ENCODE measurements at places on chromosomes 3 and 15.

DNA sequence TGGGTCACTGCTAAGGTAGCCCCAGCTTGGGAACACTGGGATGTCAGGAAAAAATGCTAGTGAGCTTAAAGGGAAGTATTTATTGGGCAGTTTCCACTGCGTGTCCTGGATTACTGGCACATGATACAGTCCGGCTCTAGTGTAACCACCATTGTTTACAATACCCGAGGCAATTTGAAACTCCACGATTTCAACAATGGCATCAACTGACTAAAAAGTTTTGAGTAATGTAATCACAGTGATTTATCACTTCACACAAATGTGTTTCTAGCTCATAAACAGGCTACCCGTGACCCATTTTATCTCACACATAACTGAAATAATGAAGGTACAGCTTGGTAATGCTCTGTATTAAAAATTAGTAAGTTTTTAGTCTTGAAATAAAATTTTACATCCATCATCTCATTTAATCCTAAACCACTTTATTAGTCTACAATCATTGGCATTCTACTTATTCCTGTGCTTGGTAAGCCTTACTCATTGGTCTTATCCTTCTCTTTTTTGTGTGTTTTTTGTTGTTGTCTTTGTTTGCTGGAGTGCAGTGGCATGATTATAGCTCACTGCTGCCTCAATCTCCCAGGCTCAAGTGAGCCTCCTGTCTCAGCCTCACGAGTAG, 7.6 kb downstream of the ZMAT3 start:
- no peak for DNase-seq

DNA sequence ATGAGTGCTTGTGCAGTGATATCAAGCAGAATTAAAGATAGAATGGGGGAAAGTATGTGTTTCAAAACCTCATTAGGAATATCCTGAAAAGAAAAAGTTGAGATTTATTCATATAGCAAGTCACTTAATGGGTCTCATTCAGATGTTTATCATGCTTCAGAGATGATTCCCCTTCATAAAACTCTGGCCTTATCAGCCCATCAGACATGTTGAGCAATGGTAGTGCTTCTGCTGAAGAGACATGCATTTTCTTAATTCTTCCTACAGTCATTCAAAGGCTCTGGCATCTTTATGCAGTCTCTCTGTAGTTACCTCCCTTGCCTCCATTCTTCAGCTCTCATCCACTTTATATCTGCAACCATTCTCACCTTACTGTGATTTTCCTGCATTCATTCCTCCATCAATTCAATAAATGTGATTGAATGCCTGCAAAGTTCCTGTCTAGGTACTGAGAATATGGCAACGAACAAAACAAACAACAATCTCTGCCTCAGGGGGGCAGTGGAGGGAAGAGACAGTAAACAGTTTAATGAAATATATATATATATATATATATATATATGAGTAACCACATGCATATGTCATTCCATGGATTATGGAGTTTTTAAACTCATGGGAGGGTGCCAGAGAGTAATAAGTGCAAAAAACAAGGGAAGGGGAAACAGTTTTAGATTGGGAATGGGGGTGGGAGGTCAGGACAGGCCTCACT, 138.5 kb downstream of the NECTIN3 start:
- DNase-seq: peak; percentile 5

- no peak for DNase-seq
Measured at GRCh38 chr3:51680663-51681230, 9.7 kb downstream of the TEX264 start.

DNA sequence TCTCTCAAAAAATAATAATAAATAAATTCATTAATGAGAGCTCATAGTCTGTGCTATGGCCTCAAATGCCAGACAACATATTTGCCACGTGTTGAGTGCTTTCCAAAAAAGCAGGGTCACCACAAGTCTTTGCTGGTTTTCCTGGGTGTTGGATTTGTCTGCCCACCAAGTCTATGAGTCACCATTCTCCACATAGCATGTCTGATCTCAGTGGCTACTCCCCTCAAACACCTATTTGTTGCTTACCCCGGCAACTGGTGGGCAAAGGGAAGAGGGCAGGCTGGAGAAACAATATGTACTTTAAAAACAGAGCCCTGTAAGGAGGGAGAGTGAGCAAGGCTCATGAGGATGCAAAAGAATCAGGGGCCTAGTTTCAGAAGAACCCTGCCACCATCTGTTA, 120.0 kb upstream of the ARRDC4 start:
- DNase-seq: no peak

GRCh38 chr3:11718637-11719405, 75.1 kb upstream of the VGLL4 start:
- DNase-seq: no peak

GRCh38 chr3:147872568-147872967, 463.4 kb downstream of the ZIC1 start:
- no peak for DNase-seq

DNA sequence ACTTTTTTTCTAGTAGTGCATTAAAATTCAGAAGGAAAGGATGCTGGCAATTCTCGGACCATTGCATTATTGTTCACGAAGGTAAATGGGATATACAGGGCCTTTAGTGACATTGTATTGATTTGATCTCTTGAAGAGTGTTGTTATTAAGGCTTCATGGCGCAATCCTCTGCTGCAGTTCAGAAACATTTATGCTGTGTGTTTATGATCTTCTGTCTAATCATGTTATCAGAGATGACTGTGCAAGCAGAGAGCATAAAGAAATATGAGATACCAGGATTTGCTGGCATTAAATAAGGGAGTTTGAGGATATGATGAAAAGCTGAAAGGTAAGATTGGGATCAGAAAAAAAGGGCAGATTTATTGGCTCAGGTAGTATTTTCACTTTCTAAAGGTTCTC, 180.6 kb downstream of the EPHA6 start:
- no peak for DNase-seq

GRCh38 chr3:112126511-112126911, 6.5 kb downstream of the GCSAM start:
- peak; percentile 52 for DNase-seq

DNA sequence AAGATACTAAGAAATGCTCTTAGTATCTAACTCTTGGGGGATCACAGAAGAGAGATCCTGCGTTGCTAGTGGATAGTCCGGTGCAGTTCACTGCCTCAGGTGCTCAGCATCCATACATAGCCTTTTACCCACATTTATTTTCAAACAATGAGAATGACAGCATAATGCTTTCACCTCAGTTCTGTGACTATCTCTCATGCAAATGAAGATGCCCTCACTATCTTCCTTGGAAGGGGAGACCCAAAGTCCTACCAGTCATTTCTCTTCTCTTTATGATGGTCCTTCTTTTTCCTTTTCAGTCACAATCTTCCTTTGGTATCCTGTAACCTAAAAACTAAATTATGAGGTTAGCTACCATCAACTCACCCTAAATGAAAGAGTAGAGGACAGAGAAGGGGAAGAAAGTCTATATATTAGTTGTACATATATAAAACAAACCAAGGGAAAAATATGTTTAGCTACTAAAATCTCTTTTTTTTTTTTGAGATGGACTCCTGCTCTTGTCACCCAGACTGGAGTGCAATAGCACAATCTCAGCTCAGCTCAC, 30.9 kb upstream of the SLC28A2 start:
- DNase-seq: no peak

DNA sequence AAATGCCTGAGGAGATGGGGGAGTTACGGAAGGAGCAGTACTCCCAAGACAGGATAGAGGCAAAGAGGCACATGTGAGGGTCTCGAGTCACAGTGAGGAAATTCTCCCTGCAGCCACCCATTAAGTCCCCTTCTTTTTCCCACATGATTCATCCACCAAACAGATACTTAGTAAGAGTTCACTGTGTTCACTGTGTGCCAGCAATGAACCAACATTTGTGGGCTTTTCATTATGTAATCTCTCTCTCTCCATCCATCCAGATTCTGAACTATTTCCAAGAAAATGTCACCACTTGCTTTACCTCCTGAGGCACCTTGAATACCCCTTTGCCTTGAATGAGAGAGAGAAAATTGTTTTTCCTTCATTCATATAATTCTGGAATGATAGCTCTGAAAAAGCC, 24.6 kb upstream of the LRRFIP2 start:
- DNase-seq: no peak

DNA sequence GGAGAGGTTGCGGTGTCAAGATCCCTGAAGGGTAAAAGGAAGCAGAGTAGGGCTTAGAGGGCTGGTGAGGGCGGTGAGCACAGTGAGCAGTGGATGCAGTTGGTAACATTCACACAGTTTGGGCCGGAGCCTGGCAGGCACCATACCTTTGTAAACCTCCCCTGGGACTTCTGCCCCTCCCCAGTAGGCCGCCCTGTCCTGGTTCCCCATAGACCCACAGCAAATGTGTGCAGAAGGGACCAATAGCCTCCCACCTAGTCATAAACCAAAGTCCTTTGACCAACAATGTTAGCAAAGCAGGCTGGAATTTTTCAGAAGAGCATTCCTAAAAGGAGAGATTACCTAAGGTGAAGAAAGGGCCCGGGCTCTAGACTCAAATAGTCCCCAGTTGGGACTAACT, 1.7 kb upstream of the PHGR1 start:
- DNase-seq: no peak

DNA sequence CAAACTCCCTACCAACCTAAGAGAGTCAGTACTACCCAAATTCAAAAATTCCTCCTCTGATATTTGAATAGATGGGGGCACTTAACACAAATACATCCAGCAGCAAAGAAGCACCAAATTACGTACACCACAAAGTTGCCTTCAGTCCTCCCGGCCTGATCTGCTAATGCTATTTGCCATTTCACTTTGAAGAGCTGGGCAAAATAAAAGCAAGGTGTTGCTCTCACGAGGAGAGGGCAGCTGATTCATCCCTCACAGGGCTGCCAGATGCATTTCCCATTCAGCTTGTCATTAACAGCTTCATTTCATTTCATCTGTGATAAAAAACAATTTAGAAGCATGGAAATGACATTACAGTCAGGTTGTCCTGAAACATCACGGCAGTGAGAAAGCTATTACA, 283.4 kb upstream of the VEPH1 start:
- DNase-seq: no peak

- DNase-seq: no peak
Measured at GRCh38 chr3:188154809-188155574, 1.0 kb downstream of the LPP start.

DNA sequence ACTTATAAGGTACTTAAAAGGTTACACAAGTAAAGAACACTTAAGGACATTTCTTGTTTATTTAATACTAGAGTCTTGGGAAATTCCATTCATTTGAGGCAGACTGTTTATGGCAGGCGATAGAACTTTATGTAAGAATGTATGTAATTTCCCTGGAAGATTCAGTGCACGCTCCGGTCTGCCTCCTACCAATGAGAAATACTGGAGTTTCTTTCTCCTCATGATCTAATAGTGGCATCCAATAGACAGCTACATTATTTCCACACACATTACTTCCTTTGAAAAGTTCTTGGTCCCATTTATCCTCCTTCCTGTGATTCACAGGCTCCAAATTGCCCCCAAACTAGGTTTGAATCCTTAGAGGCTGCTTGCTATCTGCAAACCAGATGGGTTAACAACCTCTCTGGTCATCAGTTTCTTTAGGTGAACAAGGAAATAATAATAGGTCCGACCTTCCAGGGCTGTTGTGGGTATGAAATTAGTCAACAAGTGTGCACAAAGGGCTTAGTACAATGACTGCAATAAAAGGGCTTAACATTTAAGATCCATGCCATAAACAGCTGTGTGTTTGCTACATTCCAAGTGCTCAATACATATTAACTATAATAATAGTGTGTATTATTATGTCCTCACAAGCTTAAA, 30.7 kb downstream of the EIF4E3 start:
- DNase-seq: no peak

DNA sequence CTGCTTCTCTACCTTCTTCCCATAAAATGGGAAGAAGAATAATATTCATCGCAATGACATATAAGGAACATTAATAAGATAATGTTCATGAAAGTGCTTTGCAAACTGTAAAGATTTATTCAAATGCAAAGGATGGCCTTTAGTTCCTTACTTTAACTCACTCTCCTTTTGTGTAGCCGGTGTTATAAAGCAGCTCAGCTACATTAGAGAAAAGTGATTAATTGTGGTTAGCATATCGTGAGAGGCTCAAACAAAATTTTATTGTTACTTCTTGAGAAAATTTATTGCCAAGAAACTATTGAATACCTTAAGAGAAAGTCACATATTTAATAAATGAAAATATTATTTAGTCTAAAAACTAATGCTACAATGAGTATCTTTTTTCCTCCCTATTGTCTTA, 250.7 kb upstream of the NR2E3 start:
- no peak for DNase-seq

GRCh38 chr3:123330441-123330991, 118.4 kb downstream of the ADCY5 start:
- DNase-seq: no peak

GRCh38 chr3:179558742-179559364, 3.9 kb upstream of the ACTL6A start:
- DNase-seq: peak; percentile 80

GRCh38 chr3:64880916-64881315, 193.1 kb upstream of the ADAMTS9 start:
- DNase-seq: no peak

DNA sequence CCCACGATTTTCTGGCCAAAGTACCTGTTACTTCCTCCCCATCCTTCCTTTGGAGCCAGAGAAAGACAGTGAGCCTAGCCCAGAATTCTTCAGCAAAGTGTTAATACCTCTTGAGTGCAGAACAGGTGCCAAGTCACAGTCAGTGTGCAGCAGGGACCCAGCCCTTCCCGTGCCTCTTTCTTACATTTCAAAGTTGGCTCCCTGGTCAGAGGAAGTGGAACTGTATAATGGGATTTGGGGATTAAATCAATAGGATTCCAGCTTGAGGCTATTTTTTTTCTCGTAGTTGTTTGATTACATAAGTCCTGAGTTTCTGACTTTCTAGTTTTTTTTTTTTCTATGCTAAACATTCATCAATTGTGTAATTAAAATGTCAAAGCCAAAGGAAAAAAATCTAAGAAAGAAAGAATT, 52.6 kb upstream of the ABHD10 start:
- peak; percentile 6 for DNase-seq

GRCh38 chr3:47083786-47084185, 80.1 kb downstream of the SETD2 start:
- DNase-seq: no peak

DNA sequence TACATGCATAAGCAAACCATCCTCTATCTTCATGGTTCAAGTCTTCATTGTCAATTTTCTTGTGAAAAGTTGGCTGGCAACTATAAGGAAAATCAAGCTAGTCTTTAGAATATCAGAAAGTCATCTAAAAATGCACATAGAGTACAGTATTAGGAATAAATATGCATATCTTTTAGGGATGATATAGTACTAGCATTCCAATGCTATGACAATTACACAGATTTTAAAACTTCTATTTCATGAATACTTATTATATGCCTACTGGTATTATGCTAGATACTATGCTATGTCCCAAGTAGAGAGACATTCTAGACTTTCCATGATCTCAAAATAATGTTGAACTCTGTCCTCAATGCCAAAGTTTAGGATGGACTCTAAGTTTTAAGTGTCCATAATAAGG, 81.3 kb upstream of the NAALADL2 start:
- DNase-seq: no peak

DNA sequence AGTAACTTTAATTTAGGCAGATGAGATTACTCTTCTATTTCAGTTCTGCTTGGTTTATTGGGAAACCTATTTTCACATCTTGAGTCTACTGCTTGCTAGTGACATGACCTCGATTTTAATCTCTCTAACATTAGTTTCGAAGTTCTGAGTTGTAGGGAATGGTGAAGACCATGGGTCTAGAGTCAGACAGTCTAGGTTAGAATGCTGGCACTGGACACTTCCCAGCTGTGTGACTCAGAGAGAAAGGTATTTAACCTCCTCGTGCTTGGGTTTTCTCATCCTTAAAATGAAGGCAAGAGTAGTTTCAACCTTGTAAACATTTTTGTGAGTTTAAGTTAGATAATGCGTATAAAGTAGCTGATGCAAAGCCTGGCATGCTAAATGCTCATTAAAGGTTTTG, 422.1 kb downstream of the GRM7 start:
- no peak for DNase-seq

All from SK-N-MC (cell line).